ENCODE measurements at places on chromosomes 2 and 18.

DNA sequence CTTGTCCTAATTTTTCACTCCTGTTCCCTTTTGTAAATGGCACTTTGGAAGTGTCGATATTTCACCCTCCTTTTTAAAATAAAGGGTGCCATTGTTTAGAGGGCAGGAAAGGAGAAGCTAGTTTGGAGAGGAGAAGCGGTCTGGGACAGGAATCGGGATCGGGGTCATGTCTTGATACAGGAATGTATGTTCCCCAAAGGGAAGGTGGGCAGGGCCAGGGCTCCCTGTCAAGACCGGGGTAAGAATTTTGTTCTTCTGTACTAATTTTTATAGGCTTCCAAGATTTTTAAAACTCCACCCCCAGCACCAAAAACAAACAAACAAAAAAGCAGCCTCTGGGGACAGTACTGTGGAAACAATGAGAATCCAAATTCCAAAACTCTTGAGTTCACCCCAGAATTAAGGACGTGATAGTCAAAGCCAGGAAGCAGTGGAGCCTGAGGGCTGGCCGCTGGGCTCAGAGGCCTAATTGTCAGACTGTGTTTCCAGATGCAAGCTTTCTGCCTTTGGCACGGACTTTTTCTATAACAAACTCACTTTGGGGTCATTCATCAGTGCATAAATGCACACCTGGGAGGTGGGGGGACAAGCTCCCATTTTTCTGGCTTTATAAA, 250.4 kb upstream of the SIX2 start:
- DNase-seq: no peak

GRCh38 chr2:223815186-223815883, 22.0 kb downstream of the AP1S3 start:
- no peak for DNase-seq

- DNase-seq: no peak
Measured at GRCh38 chr2:14516844-14517243, 115.7 kb upstream of the LRATD1 start.

DNA sequence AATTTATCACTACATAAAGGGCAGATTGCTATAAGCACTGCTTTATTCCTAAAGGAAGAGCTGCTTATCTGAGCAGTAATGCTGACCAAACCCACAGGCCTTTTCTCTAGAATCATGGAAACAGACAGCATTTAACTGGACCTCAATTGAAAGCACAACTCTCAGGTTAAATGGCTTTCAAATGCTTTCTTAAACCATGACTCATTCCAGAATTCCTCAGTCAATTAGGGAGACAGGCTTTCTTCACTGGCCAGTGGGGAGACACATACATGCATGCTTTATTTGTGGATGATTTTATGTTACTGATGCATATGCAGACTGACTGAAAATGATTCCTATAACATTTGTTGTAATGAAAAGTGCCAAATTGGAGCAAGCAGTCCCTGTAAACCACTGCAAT, 114.6 kb downstream of the ACVR1 start:
- DNase-seq: peak; percentile 38

GRCh38 chr2:29817801-29818680, 103.3 kb downstream of the ALK start:
- DNase-seq: no peak

DNA sequence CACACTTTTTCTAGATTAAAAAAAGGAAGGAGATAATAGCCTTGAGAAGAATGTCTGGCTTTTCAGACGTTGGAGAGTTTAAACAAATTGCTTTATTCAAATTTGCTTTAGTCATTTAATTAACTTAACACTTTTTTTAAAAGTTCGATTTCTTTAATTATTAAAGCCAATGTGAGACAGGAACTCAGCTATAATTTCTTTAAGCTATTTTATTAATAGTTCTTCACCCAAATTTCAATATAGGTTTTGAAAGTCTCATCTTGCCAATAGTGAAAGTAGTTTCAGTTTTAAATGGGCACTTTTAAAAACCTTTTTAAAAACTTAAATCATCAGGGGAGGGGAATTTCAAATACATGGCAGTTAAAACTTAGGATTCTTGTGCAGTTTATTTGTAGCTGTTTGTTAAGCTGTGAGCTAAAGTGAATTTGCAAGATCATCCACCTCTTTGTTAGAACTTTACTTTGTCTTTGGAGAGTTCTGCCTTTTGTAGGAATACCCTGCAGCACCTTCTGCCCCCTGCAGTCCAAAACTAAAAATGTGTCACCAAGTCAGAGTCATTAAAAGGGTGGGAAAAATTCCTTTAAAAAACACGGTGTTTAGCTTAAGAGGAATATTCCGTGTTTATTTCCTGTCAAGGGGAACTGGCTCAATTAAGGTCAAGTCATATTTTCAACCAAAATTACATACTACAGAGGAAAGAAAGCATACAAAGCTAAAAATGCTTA, 4.6 kb downstream of the TGIF1 start:
- peak; percentile 68 for DNase-seq

DNA sequence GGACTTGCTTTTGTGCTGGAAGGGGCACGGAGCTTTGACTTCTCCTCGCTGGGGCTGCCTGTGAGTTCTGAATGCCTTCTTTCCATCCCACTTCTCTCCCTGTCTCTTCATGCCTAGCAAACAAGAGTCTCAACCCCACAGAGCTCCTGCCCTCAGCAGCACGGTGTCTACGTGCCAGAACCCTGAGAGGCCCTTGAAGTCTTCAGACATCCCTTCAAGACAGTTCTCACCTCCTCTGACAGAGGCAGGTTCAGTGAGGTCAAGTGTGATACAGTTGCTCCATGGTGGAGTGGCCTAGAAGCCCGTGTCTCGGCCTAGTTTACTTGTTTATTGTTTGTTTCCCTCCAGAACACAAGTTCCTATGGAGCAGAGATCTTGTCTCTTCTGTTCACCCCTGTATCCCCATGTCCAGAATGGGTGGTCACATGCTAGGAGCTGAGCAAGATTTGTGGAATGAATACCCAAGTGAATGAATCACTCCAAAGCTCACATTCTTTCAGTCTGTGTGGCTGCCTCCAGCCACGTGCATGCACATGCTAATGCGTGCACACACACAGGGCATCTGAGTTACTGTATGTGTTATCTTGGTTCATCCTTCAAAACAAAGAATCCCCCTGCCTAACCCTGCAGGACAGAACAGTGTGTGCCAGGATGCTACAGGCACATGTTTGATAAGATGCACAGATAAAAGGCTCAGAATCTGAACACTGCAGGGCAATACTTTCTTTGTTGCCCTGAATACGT, 391.6 kb downstream of the NBAS start:
- no peak for DNase-seq

DNA sequence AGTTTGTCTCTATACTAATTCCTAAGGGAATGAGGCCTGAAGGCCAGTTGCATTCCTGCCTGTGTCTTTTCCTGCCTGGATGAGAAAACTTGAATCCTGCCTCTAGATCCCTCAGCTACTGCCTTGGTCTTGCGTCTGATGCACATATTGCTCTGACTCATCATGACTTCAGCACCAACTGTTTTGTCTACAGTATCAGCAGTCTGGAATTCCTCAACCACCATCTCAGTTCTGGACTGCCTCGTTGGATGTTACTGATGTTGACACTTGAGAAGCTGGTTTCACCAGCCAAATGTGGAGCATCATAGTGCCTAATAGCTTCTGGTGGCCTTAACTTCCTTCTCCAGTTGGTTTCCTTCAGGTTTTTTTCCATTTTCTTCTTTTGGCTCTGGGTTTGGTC, 211.0 kb downstream of the CTNNA2 start:
- no peak for DNase-seq

- peak; percentile 74 for DNase-seq
Measured at GRCh38 chr2:179936654-179937053, 70.4 kb downstream of the CWC22 start.

DNA sequence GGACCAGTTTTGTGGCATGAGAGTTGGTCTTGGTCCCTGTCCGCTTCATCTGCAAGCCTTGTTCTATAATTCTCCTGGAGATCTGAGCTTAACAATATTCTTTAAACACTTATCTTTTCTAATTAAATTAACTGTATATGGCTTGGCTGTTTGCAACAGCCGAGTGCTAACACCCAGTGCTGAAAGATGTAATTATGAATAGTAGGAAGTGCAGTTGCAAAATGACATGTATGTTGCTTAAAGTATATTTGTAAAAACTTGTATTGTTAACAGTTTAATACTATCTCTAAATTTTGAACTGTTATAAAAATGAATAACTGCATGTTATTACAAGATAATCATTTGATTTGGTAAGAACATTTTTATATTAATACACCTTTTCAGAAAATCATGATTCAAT, 45.1 kb downstream of the CCDC102B start:
- no peak for DNase-seq

DNA sequence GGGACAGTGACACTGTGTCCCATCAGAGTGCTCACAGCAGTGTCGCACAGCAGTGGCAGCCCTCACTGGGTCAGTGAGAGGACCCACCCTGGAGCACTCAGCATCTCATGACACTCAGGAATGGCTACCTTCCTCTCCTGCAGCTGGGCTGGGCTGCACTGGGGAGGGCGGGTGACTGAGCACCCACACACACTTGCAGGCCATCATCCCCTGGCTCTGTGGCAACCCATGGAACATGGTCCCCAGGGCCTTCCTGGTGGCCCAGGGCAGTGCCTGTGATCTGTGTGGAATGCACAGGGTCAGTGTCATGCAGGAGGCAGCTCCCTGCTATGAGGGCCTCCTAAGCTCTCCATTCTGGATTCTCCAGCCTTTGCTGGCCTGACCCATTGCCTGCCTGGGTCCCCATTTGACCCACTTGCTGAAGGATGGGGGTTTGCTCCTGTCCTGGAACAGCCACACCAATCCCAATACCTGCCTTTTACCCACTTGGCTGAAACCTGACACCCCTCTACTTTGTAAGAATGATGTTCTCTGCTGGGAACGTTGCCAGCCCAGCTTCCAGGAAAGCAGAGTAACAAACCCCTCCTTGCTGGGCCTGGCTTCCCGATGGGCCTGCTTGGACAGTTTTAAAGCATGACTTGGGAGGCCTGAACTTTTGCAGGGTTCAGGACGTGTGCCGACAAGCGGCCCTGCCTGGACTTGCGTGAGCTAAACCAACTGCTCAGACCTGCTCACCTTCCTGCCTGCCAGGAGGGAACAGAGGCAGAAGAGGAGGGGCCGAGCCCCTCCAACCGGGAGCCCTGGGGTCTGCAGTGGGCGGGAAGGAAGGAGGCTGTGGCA, 13.7 kb downstream of the HS6ST1 start:
- DNase-seq: peak; percentile 85

- DNase-seq: no peak
Measured at GRCh38 chr2:217681791-217682190, 321.0 kb downstream of the TNS1 start.

Measured in NCI-H82 (cell line).